ENCODE measurements at places on chromosomes 16 and 17.

GRCh38 chr16:81189100-81189664, 49.3 kb upstream of the BCO1 start:
- peak; percentile 46 for DNase-seq

- no peak for DNase-seq
Measured at GRCh38 chr17:59165933-59166342, 10.4 kb downstream of the PRR11 start.

- no peak for DNase-seq
Measured at GRCh38 chr17:1870592-1870991, 40.8 kb downstream of the RPA1 start.

- no peak for DNase-seq
Measured at GRCh38 chr16:83627996-83628395, 179.8 kb upstream of the HSBP1 start.
